ENCODE measurements at places on chromosomes 4 and X.

- no peak for DNase-seq
Measured at GRCh38 chr4:15361529-15361928, 66.3 kb upstream of the C1QTNF7 start.

DNA sequence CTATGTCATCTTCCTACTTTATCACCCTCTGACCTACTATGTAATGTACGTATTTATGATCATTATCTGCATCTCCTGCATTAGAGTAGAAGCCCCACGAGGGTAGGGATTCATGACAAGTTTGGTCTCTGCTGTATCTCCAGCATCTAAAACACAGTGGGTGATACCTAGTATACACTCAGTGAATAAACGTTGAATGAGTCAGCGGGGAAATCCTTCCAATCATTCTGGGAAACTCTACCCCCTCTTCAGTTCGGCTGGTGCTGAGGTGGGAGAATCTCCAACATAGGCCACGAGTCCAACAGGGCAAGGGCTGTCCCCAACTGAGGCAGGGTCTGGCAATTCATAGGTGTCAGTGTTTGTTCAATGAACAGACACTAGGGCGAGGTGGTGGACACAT, 74.4 kb upstream of the EFNB1 start:
- DNase-seq: no peak

DNA sequence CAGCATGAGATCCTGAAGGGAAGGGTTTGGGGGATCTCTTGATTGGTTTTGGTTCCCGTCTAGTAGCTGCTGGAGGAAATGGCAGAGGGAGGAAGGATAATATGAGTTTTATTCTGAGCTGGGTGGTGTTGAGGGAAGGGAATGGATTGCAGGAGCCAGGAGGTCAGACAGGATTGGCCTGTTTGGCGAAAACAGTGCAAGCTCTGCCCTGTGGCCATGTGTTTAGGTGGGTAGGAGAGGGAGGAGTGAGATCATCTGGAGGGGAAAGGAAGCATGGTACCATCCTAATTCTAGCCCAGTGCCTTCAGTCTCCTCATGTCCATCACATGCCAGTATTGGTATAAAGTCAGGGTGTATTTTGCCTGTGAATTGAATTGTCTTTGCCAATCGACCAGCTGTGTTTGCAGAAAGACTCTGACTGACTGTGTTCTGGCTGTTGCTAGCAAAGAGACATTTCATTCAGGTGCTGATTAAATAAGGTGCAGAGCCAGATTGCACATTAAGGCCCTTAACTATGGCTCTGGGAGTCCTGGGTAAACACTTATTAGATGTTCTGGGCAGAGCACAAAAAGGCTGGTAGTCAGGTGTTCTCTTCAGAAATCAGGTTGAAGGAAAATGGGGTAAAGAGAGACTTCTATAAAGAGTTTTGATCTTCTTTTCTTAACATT, 10.0 kb downstream of the TMEM164 start:
- DNase-seq: no peak

GRCh38 chrX:14051416-14051815, 21.7 kb upstream of the GEMIN8 start:
- peak; percentile 24 for DNase-seq

- no peak for DNase-seq
Measured at GRCh38 chr4:110484767-110485166, 8.8 kb downstream of the ENPEP start.

- no peak for DNase-seq
Measured at GRCh38 chr4:67522230-67522629, 23.1 kb downstream of the CENPC start.

DNA sequence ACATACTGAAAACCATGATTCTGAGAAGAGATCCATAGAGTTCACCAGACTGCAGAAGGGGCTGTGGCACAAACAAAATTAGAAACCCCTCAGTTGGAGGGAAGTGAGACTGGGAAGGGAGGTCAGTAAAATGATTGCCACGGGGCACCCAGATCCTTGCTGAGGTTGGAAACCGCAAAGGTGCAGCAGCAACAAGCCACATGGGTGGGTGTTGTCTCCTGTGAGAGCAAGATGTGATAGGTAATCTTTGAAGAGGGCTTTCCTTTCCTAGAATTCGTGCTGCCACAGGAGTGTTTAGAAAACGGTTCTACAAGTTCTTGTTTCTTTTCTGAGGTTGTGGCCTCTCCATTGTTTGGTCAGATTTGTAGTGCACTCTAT, 85.5 kb downstream of the NFKB1 start:
- no peak for DNase-seq

Measured in NCI-H446 treated with DMSO at 0.1 percent for 48 hours (cell line).